ENCODE measurements at places on chromosomes 5 and 9.

DNA sequence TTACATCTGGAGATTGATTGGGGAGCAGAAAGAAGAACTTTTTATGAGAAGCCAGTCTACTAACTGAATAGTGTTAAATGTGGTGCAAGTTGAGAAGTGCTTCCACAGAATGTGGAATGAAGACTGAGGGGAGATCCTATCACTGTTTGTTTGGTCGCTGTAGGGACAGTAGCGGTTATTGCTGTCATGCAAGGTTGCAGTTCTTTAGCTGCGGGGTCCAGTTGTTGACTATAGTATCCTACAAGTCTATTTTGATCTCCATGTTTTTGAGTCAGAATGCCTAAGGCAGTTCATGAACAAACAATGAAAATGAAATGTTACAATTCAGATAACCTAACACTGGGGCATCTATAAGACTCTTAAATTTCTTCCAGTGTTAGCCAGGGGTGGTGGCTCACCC, 45.3 kb upstream of the PDZD2 start:
- DNase-seq: no peak

DNA sequence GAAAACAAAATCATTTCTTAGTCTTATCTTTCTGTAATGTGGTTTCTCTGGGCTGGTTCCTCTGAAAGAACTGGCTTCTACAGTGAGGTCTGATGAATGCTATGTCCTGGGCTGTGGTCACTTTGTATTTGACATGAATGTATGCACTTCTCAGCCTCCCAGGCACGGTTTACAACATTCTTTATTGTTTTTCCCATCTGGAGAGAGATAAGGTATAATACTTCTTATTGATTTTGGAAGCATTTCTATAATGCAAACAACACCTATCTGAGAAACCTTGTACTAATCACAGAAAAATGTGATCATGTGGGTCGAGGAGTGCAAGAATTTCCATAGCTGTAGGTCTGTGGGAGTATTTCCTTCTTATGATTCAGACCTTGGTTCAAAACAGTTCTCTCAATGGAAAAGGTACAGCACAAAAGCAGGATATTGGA, 46.9 kb downstream of the ACTBL2 start:
- DNase-seq: no peak

GRCh38 chr9:33498387-33498786, 24.7 kb upstream of the NOL6 start:
- DNase-seq: no peak

DNA sequence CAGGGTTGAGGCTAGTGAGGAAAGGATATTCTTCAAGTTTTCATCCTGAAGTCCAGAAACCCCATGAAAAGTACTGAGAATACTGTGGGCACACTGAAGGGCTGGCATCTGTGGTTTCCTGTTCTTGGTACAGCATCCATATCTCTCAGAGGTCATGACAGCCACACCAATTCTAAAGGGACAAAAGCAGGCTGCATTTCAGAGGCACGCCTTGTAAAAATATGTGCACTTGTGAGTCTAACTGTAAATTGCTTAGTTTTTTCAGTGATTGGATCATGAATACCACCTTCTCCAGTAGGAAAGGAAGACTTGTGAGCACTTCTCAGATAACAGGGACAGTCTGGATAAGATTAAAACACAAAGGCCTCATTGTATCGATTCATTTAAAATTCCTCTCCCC, 230.9 kb downstream of the NTRK2 start:
- no peak for DNase-seq

GRCh38 chr5:142295084-142295758, 29.6 kb downstream of the SPRY4 start:
- DNase-seq: no peak

DNA sequence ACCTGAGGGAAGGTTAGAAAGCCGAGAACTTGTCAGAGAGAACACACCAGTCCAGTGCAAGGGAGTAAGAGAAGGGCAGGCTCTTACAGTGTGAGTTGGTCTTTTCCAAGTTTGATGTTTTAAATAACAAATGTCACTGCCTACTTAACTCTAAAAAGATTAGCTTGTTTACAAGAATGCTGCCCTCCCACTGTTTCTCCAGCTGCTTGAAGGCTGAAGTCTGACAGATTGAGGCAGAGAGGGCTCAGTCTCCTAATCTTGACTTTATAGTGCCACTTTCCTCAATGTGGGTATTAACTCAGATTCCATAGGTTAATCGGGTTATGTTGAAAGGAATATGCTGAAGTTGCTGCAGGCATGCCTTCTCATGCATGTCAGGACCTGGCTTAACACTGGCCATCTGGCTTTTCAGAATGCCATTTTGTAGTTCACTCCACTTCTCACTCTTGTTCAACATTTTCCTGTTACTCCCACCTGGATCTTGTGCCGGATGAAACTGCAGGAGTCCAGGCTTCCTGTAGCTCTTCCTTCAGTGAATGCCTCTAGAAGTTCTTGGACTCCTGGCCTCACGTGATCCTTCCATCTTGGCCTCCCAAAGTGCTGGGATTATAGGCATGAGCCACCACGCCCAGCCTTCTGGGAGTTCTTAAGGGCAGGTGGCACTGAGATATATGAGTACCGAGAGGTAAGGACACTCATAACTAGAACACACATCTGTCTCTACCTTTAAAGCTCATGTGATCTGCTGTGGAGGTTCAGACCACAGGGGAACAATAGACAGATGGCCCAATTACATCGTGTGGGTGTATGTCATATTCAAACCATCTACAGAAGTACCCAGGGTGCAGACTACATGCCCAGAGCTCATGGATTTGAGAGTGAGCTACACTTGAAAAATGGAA, 249.7 kb downstream of the ARHGAP26 start:
- no peak for DNase-seq

- peak; percentile 28 for DNase-seq
Observed at GRCh38 chr9:347667-348292, 133.1 kb downstream of the DOCK8 start.

- peak; percentile 57 for DNase-seq
Observed at GRCh38 chr5:77076961-77077828, 9.9 kb downstream of the ZBED3 start.
